Hair follicular keratinocyte (primary cell): ENCODE measurements at places on chromosomes 4 and X. TPM values are rescaled to one million over a fixed set of nuclear protein-coding genes. Genes with fewer than 3 reads are reported as not detected.

ETDB gene
- total RNA-seq = not detected in 2 replicates

ARHGAP36 gene
- total RNA-seq = not detected in 2 replicates

ZNF595 gene
- total RNA-seq = 2.7 and 5.3 TPM in 2 replicates

SPOCK3 gene
- 0.08 TPM in 2 replicates for total RNA-seq

PITX2 gene
- total RNA-seq = 0.53 TPM in 1 of 2 replicates, not detected in the other

TCEAL6 gene
- total RNA-seq = not detected in 2 replicates

HELT gene
- not detected in 2 replicates for total RNA-seq

ADH1B gene
- not detected in 2 replicates for total RNA-seq

CLRN2 gene
- not detected in 2 replicates for total RNA-seq

CACNA1F gene
- total RNA-seq = 0.08 TPM in 1 of 2 replicates, not detected in the other

MAGEE2 gene
- not detected in 2 replicates for total RNA-seq

CORIN gene
- 0.16 TPM in 1 of 2 replicates, not detected in the other for total RNA-seq

AKAP4 gene
- not detected in 2 replicates for total RNA-seq

IL13RA2 gene
- total RNA-seq = 2.2 and 6.2 TPM in 2 replicates
